ENCODE measurements at places on chromosomes 4 and X.

- DNase-seq, result no peak
Measured at GRCh38 chr4:7344636-7345155, 90.0 kb downstream of the PSAPL1 start.

DNA sequence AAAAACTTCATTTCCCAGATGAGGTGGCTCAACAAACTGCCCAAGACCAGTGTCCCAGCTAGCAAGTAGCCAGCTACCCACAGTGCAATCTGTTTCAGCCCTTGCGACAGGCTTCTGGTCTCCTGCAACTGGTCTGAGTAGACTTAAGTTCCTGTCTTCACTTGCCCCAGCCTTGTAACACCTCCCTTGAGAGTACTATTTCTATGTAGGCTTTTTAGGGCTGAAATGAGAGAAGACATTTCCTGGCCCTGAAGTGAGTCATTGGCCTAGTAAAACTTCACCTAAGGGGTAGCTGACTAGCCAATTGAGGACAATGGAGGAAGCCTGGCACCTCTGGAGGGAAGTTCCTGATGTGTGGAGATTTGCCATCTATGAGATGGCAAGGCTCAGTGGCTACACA lies 80.1 kb upstream of the STIM2 start:
- DNase-seq, result no peak

GRCh38 chr4:115529126-115529525 lies 415.7 kb upstream of the NDST4 start:
- no peak for DNase-seq

DNA sequence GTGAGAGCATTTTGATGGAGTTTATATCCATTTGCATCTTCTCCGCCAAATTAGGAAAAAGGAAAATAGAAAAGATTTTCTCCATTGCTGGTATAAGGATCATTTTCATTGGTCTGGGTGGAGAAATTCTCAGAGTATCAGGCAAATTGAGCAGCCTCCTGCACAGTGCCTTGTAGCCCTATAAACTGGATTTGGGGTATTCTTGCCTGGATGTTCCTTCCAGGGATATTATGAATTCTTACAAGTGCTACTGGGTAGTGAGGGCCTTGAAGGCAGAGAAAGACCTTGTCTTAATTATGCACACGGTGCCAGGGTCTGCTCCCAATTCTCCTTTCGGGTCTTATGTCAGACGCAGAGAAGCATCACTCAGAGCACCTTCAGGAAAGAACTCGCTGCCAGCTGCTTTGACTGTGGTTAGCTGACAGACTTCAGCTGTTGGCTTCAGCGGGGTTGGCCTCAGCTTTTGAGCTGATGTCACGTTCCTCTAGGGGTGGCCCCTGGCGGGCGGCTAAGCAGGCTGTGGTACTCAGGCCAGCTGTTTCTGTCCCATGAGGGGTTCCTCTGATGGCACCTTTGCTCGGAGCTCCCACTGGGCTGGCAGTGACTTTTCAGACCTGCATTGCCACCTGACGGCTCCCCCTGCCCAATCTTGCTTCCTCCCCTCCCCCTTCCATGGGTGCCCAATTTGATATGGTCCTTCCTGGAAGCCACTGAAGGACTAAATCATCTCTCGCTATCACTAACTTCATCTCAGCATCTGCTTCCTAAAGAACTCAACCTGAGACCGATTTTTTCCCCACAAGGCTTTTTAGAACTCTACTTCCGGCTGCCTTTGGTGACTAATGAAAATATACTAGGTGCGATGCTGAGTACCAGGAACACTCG lies 519.5 kb downstream of the BCOR start:
- DNase-seq, result peak; percentile 63

DNA sequence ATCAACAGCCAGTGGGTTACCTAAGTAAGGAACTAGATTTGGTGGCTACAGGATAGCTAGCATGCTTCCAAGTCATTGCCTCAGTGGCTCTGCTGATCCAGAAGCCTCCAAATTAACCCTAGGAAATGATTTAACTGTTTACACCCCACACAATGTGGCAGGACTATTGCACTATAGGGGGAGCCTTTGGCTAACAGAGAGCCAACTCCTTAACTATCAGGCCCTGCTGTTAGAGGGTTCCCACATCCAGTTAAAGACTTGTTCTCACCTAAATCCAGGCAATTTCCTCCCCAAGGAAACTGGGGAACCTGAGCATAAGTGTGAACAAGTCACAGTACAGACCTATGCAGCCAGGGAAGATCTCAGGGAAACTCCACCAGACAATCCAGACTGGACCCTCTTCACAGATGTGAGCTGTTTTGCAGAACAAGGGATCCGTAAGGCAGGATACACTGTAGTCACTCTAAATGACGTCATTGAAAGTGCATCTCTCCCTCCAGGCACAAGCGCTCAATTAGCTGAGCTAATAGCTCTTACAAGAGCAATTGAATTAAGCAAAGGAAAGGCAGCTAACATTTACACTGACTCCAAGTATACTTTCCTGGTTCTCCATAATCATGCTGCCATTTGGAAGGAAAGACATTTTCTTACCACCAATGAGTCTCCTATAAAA lies 185.3 kb upstream of the SPOCK3 start:
- DNase-seq, result no peak

GRCh38 chr4:38333219-38333618 lies 330.8 kb upstream of the KLF3 start:
- DNase-seq, result no peak

DNA sequence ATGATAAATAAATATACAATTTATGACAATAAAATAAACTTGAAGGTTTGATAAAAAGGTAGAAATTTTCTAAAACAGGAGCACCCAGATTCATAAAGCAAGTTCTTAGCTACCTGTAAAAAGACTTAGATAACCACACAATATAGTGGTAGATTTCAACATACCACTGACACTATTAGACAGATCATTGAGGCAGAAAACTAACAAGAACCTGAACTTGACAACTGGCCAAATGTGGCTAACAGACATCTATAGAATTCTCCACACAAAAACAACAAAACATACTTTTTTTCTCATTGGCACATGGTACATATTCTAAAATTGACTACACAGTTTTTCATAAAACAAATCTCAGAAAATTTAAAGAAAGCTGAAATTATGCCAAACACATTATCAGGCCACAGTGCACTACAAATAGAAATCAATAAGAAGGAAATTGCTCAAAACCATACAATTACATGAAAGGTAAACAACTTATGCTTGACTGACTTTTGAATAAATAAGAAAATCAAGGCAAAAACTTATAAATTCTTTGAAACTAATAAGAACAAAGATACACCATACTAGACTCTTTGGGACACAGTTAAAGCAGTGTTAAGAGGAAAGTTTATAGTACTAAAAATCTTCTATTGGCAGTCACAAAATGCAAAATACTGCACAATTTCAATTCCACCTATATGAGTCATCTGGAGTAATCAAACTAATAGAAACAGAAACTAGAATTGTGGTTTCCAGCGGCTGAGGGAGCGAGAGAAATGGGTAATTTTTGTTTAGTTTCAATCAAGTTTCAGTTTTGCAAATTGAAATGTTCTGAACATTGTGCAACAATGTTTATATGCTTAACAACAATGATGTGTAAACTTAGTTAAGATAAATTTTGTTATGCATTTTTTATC lies 925.6 kb downstream of the SH3BGRL start:
- DNase-seq, result no peak
